Regular cardiac myocyte (primary cell): ENCODE measurements at places on chromosomes 12 and 14. TPM values are rescaled to one million over a fixed set of nuclear protein-coding genes. Genes with fewer than 3 reads are reported as not detected.

The CLEC4A gene
- total RNA-seq: 0.85 TPM in 1 of 2 replicates, not detected in the other

The ASB2 gene
- under 0.01 and 2.3 TPM in 2 replicates for total RNA-seq

The RTN1 gene
- total RNA-seq: under 0.01 and 0.19 TPM in 2 replicates

The MGP gene
- 47.7 and 113 TPM in 2 replicates for total RNA-seq

The PCED1B gene
- 0.56 and 1.2 TPM in 2 replicates for total RNA-seq
